H9 (cell line): ENCODE measurements at places on chromosomes 6 and 20. TPM values are rescaled to one million over a fixed set of nuclear protein-coding genes. Genes with fewer than 3 reads are reported as not detected.

KIAA0408 gene
- total RNA-seq: 3.1 and 4.7 TPM in 2 replicates

MAN1A1 gene
- total RNA-seq: 1.6 and 1.9 TPM in 2 replicates

- DNase-seq: no peak
These were observed 73.3 kb downstream of the IGF2R start for GRCh38 chr6:160042014-160042773.

HLA-G gene
- 2.7 and 2.9 TPM in 2 replicates for total RNA-seq

NKX2-2 gene
- total RNA-seq: 0.11 TPM in 1 of 2 replicates, not detected in the other

GRCh38 chr20:37349517-37350491 is 3.9 kb downstream of the SRC start:
- DNase-seq: peak; percentile 24

- DNase-seq: peak; percentile 17
These were observed 167.2 kb upstream of the KCNG1 start for GRCh38 chr20:51189814-51190782.

DNA sequence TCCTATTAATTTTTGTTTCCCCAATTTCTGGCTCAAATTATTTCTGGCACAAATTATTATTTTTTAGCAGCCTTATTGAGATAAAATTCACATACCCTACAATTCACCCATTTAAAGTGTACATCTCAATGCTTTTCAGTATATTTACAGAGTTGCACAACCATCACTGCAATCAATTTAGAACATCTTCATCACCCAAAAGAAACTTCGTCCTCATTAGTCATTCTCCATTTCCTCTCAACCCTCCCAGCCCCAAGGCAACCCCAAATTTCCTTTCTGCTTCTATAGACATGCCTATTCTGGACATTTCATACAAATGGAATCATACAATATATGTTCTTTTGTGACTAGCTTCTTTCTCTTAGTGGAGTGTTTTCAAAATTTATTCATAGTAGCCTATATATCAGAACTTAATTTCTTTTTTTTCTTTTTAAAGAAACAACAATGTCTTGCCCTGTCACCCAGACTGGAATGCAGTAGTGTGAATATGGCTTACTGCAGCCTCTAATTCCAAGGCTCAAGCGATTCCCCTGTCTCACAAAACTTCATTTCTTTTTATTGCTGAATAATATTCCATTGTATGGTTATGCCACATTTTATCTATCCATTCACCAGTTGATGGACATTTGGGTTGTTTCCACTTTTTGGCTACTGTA is 84.5 kb downstream of the DNAH8 start:
- DNase-seq: no peak

DNA sequence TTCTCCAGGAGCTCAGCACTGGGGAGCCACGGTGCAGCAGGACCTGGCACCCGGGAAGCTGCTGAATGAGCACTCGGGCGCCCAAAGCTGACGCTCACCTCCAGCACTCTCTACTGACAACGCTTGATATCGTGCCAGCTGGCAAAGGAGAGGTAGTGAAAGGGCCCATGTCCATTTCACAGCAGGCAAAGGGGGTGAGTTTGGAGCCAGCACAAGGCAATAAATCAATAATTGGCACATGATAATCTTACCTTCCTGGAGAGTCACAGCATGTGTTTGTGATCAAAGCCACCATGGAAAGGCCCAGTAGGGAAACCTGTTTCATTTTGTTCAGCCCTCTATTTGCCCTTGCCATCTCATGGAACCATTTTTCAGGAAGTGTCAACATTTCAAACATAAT is 23.3 kb upstream of the SMIM26 start:
- no peak for DNase-seq

FAXC gene
- 17.2 and 17.7 TPM in 2 replicates for total RNA-seq

DNA sequence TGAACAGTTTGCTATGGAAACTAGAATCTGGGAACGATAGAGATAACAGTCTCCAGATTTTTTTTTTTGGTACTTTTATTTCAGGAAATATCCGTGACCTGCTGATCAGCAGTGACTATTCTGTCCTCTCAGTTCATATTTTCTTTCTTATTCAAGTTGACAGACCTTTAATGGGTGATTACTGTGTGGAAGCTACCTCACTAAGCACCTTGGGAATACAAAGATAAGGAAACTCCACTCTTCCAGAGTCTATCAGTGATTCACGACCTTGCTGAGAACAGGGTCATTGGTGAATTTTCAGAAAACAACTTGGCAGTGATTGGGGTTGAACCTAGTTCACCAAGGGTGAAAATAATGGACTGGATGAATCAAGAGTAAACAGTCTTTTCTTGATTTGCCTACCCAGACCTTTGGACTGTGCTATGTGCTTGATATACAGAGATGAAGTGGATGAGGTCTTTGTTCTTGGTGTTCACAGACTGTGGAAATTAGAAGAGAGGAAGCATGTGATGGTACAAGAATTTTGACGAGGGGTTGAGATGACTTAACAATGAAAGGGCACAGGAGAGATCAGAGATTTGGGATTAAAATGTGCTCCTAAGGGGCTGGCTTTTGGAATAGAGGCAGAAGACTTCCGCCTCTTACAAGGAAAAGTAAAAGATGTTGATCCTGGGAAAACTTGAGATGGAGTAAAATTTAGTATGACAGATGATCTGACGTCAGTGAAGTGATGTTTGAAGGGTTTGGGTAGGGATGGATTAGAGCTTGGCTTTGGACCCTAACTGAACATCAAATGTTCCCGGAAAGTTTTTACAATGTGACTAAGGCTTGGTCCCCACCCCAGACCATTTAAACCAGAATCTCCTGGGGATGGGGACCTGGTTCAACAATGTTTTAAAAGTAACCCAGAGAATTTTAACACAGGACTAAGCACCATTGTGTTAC is 1.2 kb downstream of the KAT14 start:
- no peak for DNase-seq

SCRT2 gene
- total RNA-seq: not detected in 2 replicates

GRCh38 chr20:45109634-45110033 is 5.3 kb downstream of the WFDC5 start:
- no peak for DNase-seq

GRCh38 chr6:99425647-99426450 is 741 bp upstream of the PNISR start:
- DNase-seq: peak; percentile 94

DNA sequence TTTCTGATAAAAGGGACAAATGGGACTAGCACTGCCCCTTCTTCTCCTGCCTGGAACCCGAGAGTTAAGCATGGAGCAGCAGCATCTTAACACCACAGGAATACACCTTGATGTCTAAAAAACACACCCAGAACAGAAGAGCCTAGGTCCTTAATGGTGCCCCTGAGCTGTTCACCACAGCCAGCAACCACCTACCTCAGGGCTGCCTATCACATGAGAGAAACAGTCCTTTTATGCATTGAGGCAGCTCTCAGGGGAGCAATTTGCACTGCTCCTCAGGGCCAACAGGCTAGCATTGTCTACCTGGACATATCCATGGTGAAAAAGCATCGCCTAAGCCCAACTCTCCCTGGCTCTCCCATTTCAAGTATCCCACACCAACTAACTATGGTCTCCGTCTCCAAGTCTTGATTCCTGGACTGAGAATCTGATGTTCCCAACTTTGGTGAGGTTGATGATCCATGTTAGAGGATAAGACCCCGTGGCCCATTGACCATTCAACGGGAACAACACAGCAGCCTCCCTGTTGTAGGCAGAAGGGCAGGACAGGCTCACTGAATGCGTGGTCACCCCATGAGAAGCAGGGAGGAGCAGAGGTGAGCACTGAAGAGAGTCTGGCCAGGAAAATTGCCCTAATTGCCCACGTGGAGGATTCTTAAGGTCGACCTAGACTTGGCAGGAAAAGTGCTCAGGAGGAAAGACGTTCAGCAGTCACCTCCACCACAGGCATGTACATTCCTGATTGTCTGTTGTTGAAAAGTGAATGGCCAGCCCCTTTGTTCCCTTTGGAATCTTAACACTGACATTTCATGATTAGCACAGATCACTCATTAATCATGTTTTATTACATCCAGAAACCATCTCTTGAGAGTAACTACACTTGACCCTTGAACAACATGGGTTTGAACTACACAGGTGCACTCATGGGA is 4.2 kb upstream of the APMAP start:
- DNase-seq: peak; percentile 8

DNA sequence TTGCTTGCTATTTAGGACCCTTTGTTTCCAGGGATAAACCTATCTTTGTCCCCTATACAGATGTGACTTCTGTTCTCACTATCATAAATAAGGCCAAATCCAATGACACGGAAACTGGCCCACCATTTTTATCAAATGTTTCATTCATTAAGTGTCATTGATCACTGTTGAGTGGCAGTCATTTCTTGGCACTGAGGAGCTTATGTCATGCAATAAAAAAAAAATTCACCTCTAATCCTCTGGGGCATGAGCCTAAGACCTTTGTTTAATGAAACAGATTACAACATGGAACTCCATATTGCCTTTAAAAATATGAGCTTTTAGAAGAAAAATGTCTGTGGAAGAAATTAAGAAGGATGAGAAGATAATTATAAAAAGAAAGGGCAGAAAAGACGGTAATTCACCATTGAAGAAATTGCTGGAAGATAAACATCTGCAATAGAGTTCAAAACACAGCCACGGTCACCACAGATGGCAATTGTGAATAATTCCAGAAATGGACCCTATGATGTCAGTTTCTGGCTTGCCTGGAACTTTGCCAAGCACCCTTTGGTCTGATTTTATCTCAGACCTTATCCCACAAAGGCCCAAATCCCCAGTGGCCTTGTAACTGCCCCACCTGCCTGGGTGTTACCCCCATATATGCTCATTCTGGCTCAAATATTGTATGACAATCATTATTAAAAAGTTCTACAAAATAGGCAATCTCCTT is 91.1 kb downstream of the DST start:
- DNase-seq: no peak

DNA sequence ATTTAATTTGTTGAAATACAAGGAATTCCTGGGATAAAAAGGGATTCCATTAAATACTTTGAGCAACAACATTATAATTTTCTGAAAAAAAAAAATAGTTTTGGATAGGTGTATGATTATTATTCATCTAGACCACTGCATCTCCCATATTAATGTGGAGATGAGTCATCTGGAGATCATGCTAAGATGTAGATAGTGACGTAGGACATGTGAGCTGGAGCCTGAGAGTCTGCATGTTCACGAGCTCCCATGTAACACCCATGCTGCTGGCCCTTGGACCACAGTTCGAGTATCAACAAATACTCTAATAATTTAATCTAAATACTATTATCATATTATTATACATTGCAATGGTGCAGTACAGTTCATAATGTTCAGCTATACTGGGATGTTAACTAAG is 91.6 kb downstream of the EPM2A start:
- DNase-seq: no peak

SCUBE3 gene
- 2.2 and 2.7 TPM in 2 replicates for total RNA-seq

- DNase-seq: no peak
These were observed 616.3 kb downstream of the UTRN start for GRCh38 chr6:144901412-144901811.

SLX4IP gene
- total RNA-seq: 7.1 and 7.9 TPM in 2 replicates

GRCh38 chr20:62318400-62319345 is 15.9 kb downstream of the ADRM1 start:
- no peak for DNase-seq

SRMS gene
- 0.70 and 0.79 TPM in 2 replicates for total RNA-seq

SYCP2L gene
- total RNA-seq: 3.5 and 4.3 TPM in 2 replicates

GRM1 gene
- 0.07 and 0.39 TPM in 2 replicates for total RNA-seq

- no peak for DNase-seq
These were observed 102.3 kb downstream of the HIVEP2 start for GRCh38 chr6:142842418-142843261.

DNA sequence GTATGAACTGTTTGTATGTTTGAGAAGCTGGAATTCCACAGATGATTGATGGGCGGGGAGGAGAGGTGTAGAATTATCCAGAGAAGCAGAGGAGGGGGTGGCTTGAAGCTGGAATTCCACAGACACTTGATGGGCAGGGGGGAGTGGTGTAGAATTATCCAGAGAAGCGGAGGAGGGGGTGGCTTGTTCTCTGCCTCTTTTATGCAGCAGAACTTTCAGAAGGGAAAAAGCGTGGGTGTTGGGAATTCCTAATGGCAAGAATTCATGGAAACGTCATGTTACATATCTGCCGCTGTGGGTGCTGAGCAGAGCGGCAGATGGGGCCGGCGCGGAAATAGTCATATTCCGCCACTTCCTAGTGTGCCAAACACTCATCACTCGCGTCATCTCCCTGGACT is 167.9 kb upstream of the KCNG1 start:
- DNase-seq: no peak

DNA sequence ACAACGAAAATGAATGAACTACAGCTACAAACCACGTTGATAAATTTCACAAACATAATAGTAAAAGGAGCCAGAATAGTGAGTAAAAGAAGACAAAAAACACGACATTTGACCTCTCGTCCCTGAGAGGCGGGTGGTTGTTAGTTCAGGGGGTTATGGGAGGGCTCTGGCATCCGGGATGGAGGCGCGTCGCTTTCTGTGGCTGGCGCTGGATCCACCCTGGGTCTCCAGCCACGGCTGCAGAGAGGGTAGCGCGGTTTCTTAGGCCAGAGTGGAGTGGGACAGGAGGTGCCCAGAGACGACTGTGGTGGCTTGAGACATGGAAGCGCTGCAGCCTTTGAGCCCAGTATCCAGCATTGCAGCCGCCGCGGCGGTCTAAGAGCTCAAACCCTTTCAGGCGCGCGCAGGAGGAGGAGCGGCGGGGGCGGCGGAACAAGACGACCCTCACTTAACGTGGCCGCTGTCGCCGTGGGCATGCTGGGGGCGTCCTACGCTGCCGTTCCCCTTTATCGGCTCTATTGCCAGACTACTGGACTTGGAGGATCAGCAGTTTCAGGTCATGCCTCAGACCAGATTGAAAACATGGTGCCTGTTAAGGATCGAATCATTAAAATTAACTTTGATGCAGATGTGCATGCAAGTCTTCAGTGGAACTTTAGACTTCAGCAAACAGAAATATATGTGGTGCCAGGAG is 3.7 kb upstream of the ZSCAN23 start:
- DNase-seq: peak; percentile 58

DNA sequence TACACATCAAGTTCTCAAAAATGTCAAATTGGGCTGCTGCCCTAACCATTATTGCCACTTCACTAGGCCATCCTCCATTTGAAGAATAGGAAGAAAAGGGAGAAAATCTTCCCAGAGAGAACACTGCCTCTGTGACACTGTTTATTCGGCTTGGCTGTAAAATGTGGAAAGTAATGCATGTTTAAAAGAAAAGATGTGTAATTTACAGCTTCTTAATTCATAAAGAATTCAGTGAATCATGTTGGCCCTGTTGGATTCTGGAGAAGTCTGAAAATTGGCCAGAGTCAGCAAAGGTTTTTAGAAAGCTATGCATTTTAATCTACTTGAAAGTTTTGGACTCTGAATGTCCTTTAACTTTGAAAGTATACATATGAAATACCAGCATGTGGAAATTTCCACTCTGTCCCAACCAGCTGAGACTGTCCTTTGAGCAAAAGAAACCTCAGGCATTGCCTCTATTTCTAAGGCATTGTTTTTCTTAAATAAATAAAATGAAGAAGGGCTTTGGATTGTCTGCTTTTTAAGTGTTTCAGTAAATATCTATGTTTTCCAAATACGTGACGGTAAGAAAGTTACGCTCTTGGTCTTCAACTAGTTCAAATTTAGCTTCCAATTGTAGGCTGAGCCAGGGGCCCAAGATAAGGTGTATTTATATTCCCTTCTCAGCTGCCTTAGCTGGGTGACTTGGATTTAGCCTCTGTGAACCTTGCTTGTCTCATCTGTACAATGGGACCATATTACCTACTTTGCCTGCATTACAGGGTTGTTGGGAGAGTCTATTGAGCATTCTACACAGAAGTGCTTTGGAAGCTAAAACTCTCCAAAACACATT is 222.2 kb downstream of the UST start:
- no peak for DNase-seq
